ENCODE measurements at places on chromosomes 3 and 15. TPM values are rescaled to one million over a fixed set of nuclear protein-coding genes. Genes with fewer than 3 reads are reported as not detected.

TMCO5A gene
- polyA plus RNA-seq = not detected

MED12L gene
- polyA plus RNA-seq = 9.7 TPM

GAP43 gene
- 0.68 TPM for polyA plus RNA-seq

GRK7 gene
- polyA plus RNA-seq = not detected

SIDT1 gene
- 1.7 TPM for polyA plus RNA-seq

A4GNT gene
- not detected for polyA plus RNA-seq

CELF6 gene
- 2.1 TPM for polyA plus RNA-seq

CYP1A1 gene
- not detected for polyA plus RNA-seq

MGA gene
- 22.0 TPM for polyA plus RNA-seq

DNA sequence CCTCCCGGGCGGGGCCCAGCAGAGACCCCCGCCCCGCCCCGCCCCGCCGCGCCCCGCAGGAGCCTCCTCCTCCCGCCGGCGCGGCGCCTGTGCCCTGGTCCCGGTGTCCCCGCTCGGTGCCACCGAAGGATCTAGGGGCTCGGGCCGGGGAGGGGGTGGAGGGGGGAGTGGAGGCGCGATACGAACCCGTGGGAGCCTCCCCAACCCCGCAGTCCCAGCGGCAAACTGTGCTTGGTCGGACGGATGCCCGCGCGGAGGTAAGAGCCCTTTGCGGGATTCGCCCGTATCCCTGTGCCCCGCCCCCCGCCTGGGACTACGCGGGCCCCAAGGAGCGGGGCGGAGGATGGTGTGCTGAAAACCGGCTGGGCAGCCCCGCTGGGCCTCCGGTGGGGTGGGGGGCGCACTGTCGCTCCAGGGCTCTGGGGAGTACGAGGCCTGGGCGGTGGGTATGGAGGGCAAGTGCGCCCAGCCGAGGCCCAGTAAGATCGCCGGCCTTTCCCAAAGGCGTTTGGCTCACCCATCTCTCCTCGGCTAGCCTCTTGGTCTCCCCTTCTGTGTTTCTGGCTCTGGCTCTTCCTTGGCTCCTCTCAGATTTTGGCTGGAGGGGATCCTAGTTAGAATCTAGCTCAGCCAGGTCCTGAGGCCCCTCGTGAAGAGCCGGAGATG lies 65.6 kb upstream of the POLG start:
- DNase-seq = no peak

- DNase-seq = peak; percentile 34
Observed at GRCh38 chr15:41772720-41773331, 1.5 kb upstream of the MAPKBP1 start.

- DNase-seq = no peak
Observed at GRCh38 chr15:27441120-27441519, 470.1 kb downstream of the GABRG3 start.

GRCh38 chr3:128932516-128933212 lies 53.2 kb downstream of the ACAD9 start:
- DNase-seq = no peak

DNA sequence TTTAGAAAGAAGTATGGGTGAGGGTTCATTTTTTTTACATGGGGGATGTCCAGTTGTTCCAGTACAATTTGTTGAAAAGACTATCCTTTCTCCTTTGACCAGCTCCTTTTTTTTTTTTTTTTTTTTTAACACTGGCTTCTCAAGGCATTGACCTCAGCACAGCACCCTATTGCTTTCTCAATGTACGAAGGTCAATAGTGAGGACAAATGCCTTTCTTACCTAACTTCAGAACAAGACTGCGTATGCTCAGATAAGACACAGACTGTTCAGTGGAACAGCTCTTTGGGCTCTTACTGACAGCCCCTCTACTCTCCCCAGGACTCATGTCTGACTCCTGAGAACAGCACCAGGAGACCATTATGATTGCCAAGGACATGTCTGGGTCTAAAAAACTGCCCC lies 10.4 kb upstream of the CILP start:
- DNase-seq = no peak

- no peak for DNase-seq
Observed at GRCh38 chr15:66779331-66780009, 77.4 kb downstream of the SMAD6 start.

DNA sequence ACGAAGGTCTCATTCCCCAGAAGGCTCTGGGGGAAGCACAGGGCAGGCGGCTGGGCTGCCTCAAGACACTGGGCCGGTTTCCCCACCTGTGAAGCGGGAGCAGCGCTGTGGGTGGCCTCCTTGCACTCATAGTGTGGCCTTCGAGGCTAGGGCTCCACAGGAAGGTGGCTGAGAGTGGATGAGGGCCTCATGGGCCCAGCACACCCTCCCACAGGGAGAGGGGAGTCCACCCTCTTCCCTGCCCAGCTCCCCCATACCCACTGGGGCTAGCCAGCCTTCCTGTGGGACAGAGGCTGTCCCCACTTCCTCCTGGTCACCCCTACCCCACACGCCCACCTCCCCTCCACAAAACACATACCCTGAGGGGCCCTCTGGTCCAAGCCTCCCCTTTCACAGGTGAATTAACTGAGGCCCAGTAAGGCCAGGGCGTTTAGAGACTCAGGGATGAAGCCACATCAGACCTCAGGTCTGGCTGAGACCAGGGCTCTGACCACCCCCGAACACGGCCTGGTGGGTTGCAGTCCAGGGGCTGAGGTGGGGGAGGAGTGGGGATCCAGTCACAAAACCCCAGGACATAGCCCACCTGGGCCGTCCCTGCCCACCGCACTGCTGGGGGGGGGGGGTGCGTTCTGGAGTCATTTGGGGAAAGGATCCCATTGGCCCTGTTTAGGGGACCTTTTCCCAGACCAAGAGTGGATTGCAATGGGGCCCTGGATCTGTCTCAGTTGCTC lies 1.1 kb downstream of the ANPEP start:
- no peak for DNase-seq

DNA sequence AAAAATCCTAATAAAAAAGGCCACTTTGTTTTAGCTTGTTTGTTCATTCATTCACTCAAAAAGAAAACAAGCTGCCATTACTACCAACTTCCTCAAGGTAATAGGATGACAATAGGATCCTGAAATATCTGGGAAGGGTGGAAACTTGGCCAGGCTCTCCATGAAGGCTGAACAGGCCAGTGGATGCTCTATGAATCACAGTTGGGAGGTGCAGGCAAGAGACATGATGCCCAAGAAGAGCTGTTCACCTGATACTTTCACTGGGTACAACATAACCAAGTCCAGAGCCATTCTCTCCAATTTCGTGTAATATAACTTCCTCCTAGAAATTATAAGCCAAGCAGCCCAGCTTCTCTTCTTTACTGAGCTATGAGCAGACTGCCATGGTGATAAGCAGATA lies 37.3 kb downstream of the NMNAT3 start:
- DNase-seq = no peak

- peak; percentile 31 for DNase-seq
Observed at GRCh38 chr3:33016846-33017405, 65.5 kb downstream of the CCR4 start.

DNA sequence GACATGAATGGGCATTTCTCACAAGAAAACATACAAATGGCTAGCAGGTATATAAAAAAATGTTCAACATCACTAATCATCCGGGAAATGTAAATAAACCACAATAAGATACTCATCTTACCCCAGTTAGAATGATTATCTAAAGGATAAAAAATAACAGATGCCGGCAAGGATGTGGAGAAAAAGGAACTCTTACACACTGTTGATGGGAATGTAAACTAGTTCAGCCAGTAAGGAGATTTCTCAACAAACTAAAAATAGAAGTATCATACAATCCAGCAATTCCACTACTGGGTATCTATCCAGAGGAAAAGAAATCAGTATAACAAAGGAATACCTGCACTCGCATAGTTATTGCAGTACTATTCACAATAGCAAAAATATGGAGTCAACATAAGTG lies 124.2 kb downstream of the SATB1 start:
- no peak for DNase-seq

GRCh38 chr3:118799303-118799702 lies 235.3 kb downstream of the IGSF11 start:
- no peak for DNase-seq

- DNase-seq = no peak
Observed at GRCh38 chr15:35630985-35631384, 85.0 kb upstream of the DPH6 start.

DNA sequence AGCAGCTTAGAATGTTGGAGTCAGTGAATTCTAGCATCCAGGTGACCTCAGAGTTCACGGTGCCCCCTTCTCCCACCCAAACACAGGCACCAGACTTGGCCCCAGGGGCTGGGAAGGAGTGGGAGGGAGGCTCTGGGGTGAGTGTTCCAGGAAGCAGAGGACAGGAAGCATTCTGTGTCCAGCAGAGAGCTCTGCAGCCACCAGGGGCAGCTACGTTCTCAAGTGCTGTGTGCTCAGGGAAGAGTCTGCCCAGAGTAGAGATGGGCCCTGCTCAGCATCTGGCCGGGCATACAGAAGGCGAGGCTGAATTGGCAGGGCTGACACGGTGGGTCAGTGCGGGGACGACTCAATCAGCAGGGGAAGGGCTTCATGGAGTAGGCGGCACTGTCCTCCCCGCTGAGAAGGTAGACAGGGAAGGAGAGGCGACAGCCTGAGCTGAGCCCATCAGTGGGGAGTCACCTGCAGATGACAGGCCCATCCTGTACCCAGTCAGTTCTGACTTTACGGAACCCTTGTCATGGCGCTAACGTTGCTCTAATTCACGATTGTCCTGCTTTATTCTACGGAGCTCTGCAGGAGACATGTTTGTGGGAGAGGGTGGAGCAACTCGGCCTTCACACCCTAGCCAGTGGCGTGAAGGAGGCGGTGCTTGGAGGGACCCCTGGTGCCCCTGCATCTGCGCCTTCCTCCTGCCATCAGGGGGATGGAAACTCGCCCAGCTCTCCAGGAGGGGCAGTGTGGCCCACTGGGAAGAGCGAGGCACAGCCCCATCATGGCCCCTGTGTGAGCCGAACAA lies 82.2 kb downstream of the C3orf70 start:
- no peak for DNase-seq

- no peak for DNase-seq
Observed at GRCh38 chr3:186775999-186776398, 7.4 kb upstream of the EIF4A2 start.

GRCh38 chr15:29396176-29396811 lies 126.7 kb upstream of the NSMCE3 start:
- no peak for DNase-seq

DNA sequence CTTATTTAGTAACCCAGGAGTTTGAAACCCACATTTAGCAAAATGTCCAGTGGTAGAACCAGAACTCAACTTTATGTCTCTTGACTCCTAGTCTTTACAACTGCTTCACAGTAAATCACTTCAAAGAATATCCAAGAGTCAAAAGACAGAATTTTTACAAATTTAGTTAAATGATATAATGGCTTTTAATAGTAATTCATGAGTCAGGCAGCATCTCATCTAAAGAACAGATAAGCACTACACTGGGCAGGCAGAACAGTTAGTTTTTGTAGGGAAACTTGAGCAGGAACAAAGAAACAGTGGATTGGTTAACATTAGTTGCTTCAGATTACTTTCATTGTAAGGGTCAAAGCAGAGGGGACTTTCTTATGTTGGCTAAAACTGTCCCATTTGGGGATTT lies 120.2 kb downstream of the NEO1 start:
- DNase-seq = no peak

GRCh38 chr3:129429602-129430001 lies 1.2 kb upstream of the EFCAB12 start:
- no peak for DNase-seq

GRCh38 chr15:45637552-45638033 lies 2.8 kb downstream of the SQOR start:
- peak; percentile 62 for DNase-seq

- DNase-seq = no peak
Observed at GRCh38 chr3:134681522-134681900, 30.7 kb upstream of the KY start.

DNA sequence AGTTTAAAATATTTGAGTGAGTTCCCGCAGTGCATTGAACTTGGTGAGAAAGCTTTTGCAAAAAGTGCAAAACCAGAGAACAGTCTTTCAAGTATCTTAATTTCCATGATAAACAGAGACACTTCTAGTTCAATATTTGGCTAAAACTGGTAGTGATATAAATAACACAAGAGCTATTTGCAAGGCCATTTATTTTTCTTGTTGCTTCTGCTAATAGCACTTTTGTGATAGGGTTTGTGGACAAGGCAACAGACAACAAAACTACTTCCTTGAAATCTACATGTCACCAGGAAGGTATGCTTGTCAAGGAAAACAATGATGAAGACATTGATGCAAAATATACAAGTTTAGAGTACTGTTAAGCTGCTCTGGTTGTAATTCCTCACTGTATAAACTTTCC lies 1225.1 kb downstream of the OTOL1 start:
- DNase-seq = no peak

DNA sequence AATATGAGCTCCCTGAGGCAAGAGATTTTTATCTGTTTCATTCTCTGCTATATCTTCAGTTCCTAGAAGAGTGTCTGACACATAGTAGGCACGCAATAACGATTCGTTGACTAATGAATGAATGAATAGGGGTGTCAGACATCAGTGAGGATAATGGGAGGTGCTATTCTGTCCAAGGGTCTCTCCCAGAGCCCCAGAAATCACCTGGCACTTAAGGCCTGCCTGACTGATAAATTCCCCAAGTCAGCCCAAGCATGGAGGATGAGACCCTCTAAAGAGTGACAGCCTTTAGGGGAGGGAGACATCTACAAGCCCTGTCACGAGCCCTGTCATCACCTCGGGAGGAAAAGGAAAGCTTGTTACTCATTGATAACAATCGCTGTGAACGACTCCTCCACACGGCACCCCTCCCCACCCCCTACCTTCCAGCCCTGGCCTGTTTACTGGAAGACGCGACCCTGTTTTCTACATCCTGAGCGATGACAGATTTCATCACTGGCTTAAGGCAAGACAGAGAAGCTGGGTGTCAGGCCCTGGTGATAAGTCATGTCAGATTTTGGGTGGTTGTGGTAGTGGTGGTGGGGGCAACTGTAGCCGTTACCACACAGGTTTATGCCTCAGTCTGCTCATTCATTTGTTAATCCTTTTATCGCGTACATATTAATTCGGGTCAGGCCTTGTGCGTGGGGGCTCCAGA lies 23.1 kb downstream of the BHLHE40 start:
- no peak for DNase-seq

DNA sequence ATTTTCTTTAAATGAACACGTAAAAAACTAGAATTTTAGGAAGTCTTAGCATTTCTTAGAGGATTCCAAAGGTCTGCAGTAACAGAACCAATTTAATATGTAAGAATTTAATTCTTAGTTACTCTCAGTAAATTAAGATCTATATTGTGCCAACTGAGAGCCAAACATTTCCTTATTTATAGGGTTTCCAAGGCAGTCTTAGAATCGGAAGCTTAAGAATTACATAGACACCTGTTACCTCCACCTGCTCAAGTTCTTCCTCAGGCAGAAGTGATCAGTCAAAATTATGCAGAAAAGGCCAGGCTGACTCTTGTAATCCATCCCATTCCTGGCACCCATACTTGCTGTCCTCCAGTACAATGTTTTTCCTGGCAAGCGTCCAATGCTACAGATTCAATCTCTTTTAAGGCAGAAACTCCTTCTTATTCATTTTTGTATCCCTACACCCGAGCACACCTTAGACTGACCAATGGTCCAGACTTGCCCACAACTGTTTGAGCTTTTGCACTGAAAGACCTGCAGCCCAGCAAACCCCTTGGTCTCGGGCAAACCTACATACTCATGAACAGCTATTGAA lies 64.3 kb downstream of the NCEH1 start:
- peak; percentile 33 for DNase-seq
